Activated naive CD4-positive, alpha-beta T cell treated with Interleukin-2 at 50 U/mL for 16 hours (primary cell): ENCODE measurements at places on chromosomes 6 and 20.
A peak's percentile ranks its signal among the peaks of the same experiment; 100 is the strongest.

DNA sequence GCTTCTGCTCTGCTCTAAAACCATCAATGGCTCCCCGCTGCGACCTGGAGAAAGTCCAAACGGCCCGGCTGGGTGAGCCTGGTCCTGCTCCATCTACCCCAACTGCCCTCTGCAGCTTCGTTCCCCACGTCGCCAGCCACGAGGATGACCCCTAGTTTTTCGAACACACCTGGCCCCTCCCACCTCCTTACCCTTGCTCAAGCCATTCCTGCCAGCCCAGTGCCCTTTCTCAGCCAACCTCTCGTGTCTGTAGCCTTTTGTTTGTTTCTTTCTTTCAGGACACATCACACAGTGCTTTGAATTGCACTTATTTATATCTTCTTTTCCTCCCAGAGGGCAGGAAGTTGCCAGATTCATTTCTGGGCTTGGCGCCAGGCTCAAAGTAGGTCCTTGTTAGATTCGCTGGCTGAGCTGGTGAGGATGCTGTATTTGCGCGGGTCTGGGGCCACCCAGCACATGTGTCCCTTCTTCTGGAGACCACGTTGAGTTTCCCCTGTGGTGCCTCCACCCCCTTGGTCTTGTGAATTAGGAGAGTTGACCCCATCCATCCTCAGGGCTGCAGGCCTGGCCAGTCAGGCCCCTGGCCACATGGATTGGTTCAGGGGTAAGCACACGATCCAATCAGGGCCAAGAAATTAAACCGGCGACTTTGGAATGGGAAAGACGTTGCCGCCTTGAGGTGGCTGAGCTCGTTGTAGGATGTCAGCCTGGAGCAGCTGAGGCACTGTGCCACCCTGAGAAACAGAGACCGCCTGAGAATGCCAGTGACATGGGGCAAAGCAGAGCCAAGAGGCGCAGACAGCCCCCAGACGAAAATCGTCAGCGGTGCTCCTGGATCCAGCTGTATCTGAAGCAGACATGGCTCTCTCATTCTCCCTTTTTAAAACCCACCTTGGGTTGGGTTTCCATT, 156.0 kb downstream of the CEBPB start:
- no peak for DNase-seq

- DNase-seq, result no peak
These were observed 238.6 kb downstream of the LRFN2 start for GRCh38 chr6:40348591-40348990.

DNA sequence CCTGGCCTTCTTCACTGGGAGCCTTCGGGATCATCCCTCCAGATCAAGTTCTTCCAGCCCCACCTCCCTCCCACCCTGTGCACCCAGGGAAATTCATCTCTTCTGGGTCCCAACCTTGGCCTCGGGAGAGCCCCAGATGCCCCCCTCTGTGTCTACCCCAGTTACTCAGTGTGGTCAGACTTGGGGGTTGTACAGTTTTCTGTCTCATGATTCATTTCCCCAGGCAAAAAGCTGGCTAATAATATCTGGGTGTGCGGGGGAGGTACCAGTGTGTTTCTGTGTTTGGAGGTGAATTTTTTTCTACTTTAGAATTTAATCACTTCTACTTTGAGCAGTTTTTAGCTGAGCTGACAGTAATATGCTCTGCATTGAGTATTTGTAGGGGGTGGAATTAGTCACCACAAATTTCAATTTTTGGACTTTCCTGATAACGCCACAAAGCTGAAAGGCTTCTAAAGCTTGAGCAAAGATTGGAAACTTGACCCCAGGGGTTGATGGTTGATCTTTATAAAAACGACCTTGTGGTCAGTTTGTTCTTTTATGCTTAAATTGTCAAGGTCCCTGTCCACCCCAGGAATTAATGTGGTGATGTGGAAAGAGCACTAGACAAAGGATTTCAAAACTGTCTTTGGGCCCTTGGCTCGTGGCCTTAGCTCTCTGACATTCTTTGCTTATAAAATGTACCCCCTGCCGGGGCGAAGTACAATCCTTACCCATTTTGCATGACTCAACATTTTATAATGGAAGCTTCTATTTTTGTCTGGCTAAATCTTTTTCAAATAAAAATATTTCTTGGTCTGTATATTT, 284.7 kb upstream of the TAB2 start:
- peak; percentile 75 for DNase-seq

DNA sequence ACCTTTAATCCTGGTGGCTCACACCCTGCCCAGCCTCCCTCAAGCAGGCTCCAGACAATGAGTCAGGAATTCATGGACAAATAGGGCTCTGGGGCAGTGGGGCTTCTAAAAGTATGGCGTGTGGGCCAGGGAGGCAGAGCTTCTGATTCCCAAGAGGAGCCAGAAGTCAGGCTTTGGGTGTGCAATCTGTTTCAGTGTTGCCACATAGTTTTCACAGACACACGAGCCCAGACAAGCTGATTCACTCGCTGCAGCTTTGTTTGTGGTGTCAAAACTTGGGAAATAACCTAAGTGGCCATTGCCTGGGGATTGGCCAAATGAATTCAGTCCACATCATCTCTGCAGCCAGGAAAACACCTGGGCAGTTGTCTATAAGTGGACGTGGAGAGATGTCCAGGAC, 9.2 kb downstream of the PEDS1 start:
- no peak for DNase-seq

DNA sequence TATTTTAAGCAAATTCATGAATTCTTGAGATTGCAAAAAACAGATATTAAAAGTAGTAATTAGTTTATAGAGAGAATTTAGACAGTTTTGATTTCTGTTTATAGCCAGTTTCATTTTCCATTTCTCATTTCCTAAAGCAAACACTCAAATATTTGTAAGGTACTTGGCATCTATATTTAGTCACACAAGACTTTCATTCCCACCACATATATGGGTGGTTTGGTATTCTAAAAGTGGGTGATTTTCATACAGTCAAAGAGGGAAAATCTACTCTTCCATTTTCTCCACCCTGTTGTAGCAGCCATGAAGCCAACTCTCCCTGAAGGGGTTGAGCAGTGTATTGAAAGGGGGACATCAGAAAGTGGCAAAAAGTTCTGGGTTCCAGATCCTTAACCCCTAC, 181.1 kb upstream of the SUPT3H start:
- no peak for DNase-seq

DNA sequence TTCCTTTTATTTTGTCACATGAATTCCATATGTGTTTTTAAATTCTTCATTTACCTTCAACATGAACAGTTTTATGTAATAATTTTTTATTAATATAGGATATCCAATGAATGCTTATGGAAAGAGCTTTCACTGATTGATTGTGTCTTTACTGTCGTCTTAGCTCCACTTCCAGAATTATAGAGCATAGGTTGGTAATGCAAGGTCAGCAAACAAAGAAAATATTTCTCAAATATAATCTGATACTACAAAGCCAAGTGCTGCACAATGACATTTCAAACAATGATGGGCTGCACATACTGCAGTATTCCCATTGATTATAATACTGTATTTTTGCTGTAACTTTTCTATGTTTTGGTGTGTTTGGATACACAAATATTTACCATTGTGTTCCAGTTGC, 275.7 kb upstream of the RSPO3 start:
- DNase-seq, result no peak

- DNase-seq, result no peak
These were observed 64.5 kb downstream of the THBS2 start for GRCh38 chr6:169189182-169189581.

DNA sequence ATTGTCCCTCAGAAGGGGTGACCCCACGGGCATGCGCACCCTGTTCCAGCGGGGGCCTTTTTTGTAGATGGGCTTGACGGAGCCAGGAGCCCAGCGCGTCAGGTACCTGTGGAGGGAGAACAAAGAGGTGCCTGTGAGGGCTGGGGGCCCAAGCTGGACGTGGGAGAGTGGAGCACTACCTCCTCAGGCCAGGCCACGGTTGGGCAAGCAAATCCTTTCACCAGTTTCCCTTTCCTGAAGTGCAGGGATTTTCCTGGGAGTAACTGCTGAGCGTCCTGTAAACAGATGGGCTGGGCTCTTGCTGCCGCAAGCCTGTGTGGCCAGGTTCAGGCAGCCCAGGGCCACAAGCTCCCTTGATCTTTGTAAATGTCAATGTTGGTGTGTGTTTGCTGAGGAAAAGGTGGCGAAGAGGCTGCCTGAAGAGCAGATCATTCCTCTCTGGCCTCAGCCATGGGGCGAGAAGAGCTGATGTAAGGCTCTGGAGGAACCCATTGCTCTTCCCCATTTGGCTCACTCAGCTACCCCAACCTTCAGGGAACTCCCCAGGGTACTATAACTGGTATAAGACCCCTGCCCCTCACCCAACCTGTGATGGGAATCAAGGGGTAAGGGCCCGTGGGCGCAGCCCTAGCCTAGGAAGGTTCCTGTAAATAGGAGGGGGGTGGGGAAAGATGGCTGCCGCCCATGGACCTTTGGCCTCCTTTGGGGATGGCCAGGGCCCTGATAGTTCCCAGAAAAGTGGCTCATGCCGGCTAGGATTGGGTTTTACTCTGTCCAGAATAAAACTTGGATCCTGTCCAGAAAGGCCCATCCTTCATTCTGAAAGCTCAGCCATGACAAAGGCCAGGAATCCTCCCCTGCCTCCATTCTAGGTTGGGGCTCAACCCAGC, 15.5 kb downstream of the MRPS18A start:
- DNase-seq, result no peak

DNA sequence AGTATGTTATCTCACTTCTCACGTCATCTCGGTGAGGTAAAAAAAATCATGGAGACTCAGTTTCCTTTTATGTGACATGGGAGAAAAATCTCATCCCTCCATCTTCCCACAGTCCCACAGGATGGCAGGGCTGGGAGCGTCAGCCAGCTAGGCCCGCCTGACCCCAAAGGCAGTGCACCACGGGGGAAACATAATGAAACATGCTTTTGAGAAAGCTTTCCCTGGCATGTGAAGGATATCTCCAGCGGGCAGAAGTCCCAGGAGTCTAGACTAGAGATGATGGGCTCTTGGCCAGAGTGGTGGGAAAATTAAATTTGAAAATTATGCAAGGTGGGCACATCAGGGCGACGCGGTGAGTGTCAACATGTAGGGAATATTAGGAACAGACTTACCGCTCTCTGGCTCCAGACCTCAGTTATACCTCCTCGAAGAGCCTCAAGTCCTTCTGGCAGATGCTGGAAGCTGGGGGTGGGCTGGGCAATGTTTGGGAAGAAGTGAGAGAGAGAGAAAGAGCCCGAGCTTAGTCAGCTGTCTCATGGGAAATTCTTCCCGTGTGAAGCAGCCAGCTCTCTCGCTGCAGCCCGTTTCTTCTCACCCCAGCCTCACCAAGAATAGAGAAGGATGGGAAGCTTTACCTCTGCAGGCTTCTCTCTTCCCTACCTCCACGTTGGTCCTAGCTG, 52.3 kb downstream of the MOCS1 start:
- DNase-seq, result no peak

- DNase-seq, result no peak
These were observed 33.2 kb downstream of the PLEKHG1 start for GRCh38 chr6:150632785-150633485.

- no peak for DNase-seq
These were observed 129.7 kb upstream of the BTN3A2 start for GRCh38 chr6:26235302-26235670.

DNA sequence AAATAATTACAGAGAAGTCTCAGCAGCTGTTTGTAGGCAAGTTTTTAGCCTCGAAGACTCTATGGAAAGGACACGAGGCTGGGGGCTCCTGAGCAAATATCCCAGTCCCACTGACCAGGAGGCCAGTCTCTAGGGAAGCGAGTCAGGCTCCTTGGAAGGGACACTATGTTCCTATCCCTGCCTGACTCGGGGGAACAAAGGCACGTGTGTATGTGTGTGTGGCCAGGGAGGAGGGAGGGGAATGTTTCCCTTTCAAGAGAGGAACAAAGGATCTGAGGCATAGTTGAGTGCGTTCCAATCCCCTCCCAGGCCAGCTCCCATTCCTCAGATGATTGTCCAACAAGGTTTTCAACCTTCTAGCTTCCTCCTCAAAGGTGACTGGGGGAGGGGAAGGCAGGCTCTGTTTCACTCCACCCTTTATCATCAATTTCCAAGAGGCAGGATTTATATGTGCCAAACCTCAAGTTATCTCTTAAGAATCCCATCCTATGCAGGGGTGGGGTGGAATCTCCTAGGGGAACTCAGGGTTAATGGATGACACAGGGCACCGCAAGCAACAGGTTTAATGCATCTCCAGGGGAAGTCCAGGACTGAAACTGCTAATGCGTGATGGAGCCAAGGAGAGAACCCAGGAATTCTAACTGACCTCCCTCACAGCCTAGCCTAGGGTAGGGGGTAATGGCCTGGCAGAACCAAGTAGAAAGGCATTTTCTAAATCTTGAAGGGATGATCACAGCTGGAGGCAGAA, 9.9 kb downstream of the BCL2L1 start:
- DNase-seq, result no peak

GRCh38 chr6:105458551-105458950, 55.7 kb upstream of the PREP start:
- DNase-seq, result no peak

DNA sequence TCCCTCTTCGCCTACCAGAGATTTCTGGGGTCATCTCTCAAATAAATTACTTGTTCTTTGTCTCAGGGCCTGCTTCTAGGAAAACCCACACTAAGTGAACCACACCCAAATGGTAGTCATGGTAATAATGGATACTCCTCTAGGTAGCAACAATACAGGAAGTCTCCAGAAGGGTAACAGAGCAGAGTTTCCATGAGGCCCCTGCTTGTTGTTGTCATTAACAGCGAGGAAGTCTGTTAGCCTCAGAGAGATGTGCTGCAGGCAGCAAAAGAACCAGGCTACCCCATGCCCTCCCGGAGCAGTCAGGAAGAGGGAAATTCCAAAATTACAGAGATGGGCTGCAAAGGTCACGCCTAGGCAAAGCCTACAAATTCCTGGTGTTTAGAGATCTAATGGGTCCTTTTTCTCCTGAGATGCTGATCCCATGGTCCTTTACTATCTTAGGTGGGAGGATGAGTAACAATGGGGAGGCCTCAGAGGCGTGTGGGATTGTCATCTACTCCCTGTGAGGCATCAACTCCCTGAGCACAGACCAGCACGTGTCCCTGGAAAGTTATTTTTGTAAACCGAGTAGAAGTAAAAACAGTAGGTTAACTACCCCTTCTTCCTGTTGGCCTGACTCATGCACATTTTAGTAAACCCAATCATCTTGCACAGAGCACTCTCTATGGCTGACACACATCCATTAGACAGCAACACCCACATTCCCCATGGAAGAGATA, 10.1 kb downstream of the ISM1 start:
- peak; percentile 29 for DNase-seq

DNA sequence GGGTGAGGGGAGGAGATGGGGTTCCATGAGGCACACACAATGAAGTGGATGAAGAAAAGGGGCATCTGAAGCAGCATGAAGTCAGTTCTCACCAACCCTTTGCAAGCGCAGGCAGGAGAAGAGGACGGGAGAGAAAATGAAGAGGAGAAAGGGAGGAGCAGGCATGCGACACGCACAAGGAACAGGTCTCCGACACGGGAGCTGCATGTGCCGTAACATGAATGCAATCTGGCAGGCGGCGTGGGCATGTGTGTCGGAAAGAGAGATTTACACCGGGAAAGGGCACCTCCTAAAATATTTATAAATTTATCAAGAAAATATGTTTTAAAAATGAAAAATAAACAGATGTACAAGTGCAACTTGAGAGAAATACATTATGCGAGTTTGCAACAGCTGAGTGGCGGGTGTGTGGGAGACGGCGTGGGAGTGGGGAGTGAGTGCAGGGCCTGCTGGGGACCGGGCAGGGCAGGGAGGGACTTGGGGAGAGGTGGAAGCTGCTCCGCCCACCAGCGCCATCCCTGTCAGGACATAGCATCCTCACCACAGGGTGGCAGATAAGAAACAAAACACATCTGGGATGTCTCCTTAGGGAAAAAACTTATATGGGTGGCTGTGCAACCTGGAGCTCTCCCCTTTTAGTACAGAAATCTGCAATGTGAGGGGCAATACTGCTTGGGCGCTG, 40.6 kb downstream of the GJA10 start:
- DNase-seq, result no peak
